ENCODE measurements at places on chromosomes 12 and 14. TPM values are rescaled to one million over a fixed set of nuclear protein-coding genes. Genes with fewer than 3 reads are reported as not detected.

DNA sequence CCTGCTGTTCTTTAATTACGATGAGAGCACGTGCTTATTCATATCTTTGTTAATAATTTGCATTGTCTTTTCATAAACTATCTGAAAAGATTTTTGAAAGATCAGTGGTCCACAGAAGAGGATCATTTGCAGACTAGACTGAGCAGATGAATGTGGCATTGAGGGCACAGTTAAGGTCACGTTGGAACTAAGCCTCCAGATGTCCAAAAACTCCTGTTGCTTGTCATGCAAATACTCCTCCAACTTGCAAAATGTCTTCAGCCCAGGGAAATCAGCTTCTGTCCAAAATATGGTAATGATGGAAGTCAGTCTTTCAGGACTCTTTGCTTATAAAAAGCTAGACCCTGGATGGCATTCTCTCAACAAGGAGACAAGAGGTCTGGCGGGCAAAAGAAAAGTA is 201.6 kb upstream of the TMEM260 start:
- no peak for DNase-seq
- no peak overlapping the region for H3K4me3 ChIP-seq
- H3K27ac ChIP-seq = no peak overlapping the region

- H3K4me1 ChIP-seq = peaks cover 12% of the 10 kb centered on the region
- H3K4me3 ChIP-seq = no peak overlapping the region
- no peaks in the 10 kb centered on the region for H3K27me3 ChIP-seq
- H3K27ac ChIP-seq = peak overlapping the region; percentile 25
- DNase-seq = no peak
- no peaks in the 10 kb centered on the region for H3K36me3 ChIP-seq
Measured at GRCh38 chr14:55399852-55400251, 11.8 kb downstream of the ATG14 start.

GRCh38 chr12:42482748-42483520 is 106.6 kb downstream of the PRICKLE1 start:
- peak; percentile 76 for DNase-seq
- H3K4me1 ChIP-seq = peaks cover 8% of the 10 kb centered on the region
- no peaks in the 10 kb centered on the region for H3K27me3 ChIP-seq
- no peaks in the 10 kb centered on the region for H3K36me3 ChIP-seq

GRCh38 chr14:70830998-70831781 is 21.9 kb upstream of the MAP3K9 start:
- H3K4me1 ChIP-seq = no peaks in the 10 kb centered on the region
- no peak overlapping the region for H3K27ac ChIP-seq
- H3K27me3 ChIP-seq = no peaks in the 10 kb centered on the region
- no peak overlapping the region for H3K4me3 ChIP-seq
- DNase-seq = no peak
- H3K36me3 ChIP-seq = no peaks in the 10 kb centered on the region

The DAO gene
- total RNA-seq = not detected

The NR4A1 gene
- total RNA-seq = 13.4 TPM

- H3K27me3 ChIP-seq = no peaks in the 10 kb centered on the region
- DNase-seq = no peak
- H3K4me3 ChIP-seq = no peak overlapping the region
- H3K27ac ChIP-seq = no peak overlapping the region
- no peaks in the 10 kb centered on the region for H3K36me3 ChIP-seq
- no peaks in the 10 kb centered on the region for H3K4me1 ChIP-seq
Measured at GRCh38 chr12:89980236-89980635, 271.6 kb upstream of the ATP2B1 start.

The CCDC38 gene
- 0.35 TPM for total RNA-seq

The PRB2 gene
- total RNA-seq = not detected

DNA sequence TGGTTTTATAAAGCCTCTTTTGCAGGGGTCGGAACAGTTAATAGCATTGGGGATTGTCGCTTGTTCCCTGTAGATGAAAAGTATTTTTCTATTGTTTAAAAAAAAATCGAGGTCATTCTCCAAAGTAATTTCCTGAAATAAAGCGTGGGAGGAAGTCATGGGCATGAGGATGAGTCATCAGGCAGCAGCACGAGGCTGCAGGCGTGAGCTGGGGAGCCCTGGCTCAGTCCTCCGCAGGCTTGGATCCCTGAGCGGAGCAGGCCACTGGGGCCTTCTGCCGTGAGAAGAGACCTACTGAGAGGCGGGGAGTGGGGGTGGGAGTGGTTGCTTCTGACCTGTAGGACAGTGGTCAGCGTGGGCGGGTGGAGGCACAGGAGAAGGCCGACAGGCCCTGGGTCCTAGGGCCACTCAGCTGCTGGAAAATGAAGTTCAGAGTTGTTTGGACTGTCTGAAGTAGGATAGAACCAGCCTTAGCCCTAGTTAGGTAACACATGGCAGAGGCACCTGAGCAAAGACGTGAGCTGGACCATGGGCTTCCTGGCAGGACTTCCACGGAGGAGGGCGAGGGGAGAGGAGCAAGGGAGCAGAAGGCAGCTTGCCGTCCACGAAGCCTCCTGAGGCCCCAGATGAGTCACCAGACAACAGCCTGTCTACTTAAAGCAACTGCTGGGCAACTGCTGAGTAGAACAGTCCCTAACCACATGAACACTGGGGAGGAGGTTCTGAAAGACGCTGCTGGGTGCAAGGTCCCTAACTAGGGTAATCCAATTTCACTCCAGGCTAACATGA is 21.1 kb upstream of the LGALS3 start:
- H3K4me1 ChIP-seq = peaks cover 53% of the 10 kb centered on the region
- H3K4me3 ChIP-seq = no peak overlapping the region
- DNase-seq = peak; percentile 81
- no peaks in the 10 kb centered on the region for H3K27me3 ChIP-seq

- H3K36me3 ChIP-seq = no peaks in the 10 kb centered on the region
- no peak for DNase-seq
- H3K4me3 ChIP-seq = no peak overlapping the region
- H3K27ac ChIP-seq = peak overlapping the region; percentile 61
Measured at GRCh38 chr14:28653521-28653920, 113.1 kb upstream of the FOXG1 start.

The DEGS2 gene
- 0.11 TPM for total RNA-seq

DNA sequence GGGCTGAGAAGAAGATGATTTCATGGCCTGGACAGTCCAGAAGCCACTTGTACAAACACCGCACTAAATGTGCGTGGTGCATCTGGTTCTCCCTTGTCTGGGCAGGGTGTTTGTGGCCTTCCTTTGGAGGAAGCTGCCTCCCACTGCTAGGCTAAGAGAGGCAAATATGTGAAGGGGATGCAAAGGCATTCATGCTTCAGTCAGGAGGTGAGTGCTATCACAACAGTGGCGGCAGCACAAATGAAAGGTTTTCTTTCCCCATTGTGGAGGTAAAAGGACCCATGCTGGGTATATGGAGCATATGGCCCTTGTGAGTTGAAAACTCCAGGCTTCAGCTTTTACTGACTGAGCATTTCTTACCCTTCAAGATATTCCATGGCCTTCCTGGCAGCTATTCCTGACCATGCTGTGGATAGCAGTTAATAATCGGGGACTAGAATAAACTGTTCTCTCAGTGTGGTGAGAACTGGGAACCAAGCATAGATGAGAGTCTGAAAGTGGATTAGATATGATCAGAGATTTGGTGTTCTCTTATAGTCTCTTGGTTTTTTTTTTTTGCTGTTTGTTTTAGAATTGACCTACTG is 69.9 kb downstream of the MYRFL start:
- DNase-seq = no peak
- no peaks in the 10 kb centered on the region for H3K27me3 ChIP-seq
- no peaks in the 10 kb centered on the region for H3K36me3 ChIP-seq
- no peaks in the 10 kb centered on the region for H3K4me1 ChIP-seq

DNA sequence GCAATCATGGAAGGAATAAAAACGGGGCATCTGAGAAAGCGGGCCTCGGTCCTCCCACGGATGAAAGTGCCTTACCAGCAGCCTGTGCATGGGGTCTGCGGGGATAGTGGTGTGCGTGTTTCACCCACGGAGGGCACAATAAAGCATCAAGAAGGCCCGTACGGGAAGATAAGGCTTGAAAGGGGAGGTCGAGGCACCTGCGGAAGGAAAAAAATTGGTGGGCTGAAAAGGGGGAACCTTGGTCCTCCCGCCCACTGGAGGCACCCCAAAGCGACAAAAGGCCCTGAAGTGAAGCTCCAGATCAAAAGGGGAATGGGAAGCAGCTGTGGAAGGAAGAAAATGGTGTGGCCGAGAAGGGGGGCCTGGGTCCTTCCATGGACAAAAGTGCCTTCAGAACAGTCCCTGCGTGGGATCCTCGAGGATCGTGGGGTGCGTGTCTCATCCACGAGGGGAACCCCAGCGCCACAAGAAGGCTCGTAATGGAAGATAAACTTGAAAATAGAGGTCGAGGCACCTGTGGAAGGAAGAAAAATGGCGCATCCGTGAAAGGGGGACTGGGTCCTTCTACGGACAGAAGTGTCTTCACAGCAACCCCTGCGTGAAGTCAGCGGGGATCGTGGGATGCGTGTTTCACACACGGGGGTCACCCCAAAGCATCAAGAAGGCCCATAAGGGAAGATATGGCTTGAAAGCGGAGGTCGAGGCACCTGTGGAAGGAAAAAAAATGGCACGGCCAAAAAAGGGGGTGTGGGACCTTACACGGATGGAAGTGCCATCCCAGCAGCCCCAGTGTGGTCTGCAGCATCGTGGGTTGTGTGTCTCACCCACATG is 276.9 kb downstream of the ALG10 start:
- H3K36me3 ChIP-seq = no peaks in the 10 kb centered on the region
- peaks cover 100% of the 10 kb centered on the region for H3K27me3 ChIP-seq
- H3K4me3 ChIP-seq = no peak overlapping the region
- no peak overlapping the region for H3K27ac ChIP-seq
- DNase-seq = no peak

The IRAK3 gene
- total RNA-seq = not detected

The BICD1 gene
- 41.3 TPM for total RNA-seq

The SERPINA5 gene
- total RNA-seq = not detected

The LRRC43 gene
- 0.83 TPM for total RNA-seq

DNA sequence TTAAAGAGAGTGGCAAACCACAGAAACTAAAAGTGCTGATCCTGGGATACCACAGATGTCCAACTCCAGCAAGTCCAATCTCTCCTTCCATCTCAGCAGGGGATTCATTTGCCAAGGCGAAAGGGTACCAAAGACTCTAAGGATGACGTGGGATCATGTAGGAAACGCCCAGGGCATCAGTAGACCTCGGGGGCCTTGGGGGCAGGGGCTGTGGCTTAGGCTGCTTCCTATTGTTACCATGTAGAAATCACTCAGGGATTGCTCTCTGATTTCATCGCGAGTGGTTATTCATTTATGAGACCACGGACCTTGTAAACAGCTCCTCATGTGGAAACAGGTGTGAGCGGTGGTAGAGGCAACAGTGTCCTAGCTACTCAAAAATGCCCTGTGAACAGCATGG is 149.3 kb upstream of the FKBP4 start:
- no peak overlapping the region for H3K4me3 ChIP-seq
- no peaks in the 10 kb centered on the region for H3K4me1 ChIP-seq
- DNase-seq = no peak
- H3K36me3 ChIP-seq = no peaks in the 10 kb centered on the region
- H3K27ac ChIP-seq = no peak overlapping the region

Measured in PC-9 (cell line).